ENCODE measurements at places on chromosomes 6 and 20.
A peak's percentile ranks its signal among the peaks of the same experiment; 100 is the strongest.

DNA sequence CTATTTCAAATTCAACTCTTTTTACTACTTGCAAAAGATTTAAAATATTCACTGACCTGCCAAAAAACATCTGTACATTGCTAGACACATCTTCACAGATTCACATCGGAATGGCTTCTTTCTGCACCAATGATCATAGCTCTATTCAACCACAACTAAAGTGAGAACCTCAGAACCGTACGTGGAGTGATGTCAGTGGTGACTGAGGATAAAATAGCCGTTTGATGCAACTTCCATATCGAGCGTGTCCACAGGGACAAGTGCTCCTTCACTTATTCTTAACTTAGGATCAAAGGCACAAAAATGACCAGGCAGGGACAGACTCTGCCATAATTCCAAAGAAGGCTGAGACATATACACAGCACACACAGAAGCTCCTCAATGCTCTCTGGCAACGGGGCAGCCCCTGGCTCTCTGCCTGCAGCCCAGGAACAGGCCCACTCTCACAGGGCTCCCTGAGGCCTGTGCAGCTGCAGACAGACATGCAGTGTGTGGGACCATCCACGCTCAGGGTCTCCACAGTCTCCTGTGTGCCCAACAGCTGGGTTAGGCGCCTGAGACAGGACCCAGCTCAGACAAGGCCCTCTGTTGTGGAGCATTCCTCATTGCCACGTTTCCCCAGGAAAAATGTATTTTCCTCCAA, 22.8 kb downstream of the FYN start:
- peaks cover 22% of the 10 kb centered on the region for H3K36me3 ChIP-seq
- peak overlapping the region; percentile 43 for H3K4me3 ChIP-seq
- peak overlapping the region; percentile 47 for H3K27ac ChIP-seq
- peaks cover 34% of the 10 kb centered on the region for H3K4me1 ChIP-seq
- DNase-seq, result no peak
- H3K27me3 ChIP-seq, result no peaks in the 10 kb centered on the region

- peak within 1 kb of the TSS; percentile 97 for H3K27ac ChIP-seq
- H3K27me3 ChIP-seq, result no peaks in the 10 kb centered on the region
- peaks cover 21% of the 10 kb centered on the region for H3K36me3 ChIP-seq
- DNase-seq, result no peak
These were observed at the start of gene HLA-DOB for GRCh38 chr6:32816746-32817204. HLA-DOB (minus strand) TSS chr6:32817002; CDS start chr6:32816951, 51 bp downstream.

GRCh38 chr6:20479060-20479459, 55.2 kb upstream of the CDKAL1 start:
- peaks cover 27% of the 10 kb centered on the region for H3K36me3 ChIP-seq
- no peak overlapping the region for H3K27ac ChIP-seq
- H3K27me3 ChIP-seq, result no peaks in the 10 kb centered on the region
- DNase-seq, result no peak
- no peak overlapping the region for H3K4me3 ChIP-seq

GRCh38 chr6:127117979-127118297, 533 bp upstream of the RSPO3 start:
- peaks cover 51% of the 10 kb centered on the region for H3K27me3 ChIP-seq
- H3K4me1 ChIP-seq, result peaks cover 43% of the 10 kb centered on the region
- DNase-seq, result no peak
- H3K27ac ChIP-seq, result no peak overlapping the region
- H3K36me3 ChIP-seq, result peaks cover 2% of the 10 kb centered on the region
- H3K4me3 ChIP-seq, result peak overlapping the region; percentile 76

- peaks cover 5% of the 10 kb centered on the region for H3K27me3 ChIP-seq
- DNase-seq, result no peak
- no peaks in the 10 kb centered on the region for H3K36me3 ChIP-seq
- H3K4me3 ChIP-seq, result no peak overlapping the region
These were observed 41.1 kb downstream of the HS3ST5 start for GRCh38 chr6:114301596-114302219.

DNA sequence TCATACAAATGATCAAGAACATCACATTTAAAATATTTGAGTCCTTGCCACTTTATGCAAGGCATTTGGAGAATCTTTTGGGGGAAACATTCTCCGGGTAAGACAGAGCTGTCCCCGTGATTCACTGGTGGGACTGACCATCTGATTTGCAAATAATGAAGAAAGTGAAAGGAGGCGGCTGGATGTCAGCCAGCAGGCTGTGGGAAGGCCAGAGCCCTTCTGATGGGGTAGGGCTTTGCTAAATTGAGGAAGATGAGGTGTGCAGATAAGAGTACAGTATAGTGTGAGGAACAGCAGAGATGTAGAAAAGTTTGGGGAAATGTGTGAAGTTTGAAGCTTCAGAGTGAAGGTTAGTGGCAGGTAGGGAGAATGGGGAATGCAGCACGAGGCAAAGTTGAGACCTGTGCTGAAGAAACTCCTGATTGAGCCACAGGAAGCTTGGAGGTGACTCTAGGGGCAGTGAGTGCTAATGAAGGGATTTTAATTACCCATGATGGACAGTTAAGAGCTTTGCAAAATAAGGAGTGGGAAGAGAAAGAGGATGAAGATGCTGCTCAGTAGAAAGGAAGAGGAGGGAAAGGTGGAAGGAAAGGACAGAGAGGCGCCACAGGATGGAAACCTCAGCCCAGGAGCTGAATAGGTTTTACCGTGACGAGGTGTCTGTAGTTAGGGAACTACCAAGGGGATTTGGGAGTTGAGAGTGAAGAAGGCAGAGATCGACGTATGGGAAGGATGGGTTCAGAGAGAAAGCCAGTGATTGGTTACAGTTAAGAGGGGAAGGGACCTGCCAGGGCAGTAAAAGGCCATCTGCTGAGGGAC, 68.7 kb downstream of the SNX9 start:
- H3K4me3 ChIP-seq, result no peak overlapping the region
- H3K36me3 ChIP-seq, result peaks cover 58% of the 10 kb centered on the region
- H3K27me3 ChIP-seq, result no peaks in the 10 kb centered on the region
- no peak for DNase-seq

DNA sequence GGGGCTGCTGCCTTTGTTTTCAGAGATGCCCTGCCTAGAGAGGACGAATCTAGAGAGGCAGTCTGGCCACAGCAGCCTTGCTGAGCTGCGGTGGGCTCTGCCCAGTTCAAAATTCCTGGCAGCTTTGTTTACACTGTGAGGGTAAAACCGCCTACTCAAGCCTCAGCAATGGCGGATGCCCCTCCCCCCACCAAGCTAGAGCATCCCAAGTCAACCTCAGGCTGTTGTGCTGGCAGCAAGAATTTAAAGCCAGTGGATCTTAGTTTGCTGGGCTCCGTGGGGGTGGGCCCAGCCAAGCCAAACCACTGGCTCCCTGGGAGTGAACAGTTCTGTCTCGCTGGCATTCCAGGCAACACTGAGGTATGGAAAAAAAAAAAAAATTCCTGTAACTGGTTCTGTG, 970.9 kb downstream of the TBC1D32 start:
- peaks cover 12% of the 10 kb centered on the region for H3K27me3 ChIP-seq
- no peaks in the 10 kb centered on the region for H3K4me1 ChIP-seq
- H3K4me3 ChIP-seq, result no peak overlapping the region

GRCh38 chr6:90691823-90692222, 105.0 kb upstream of the MAP3K7 start:
- no peak for DNase-seq
- no peaks in the 10 kb centered on the region for H3K4me1 ChIP-seq
- H3K27ac ChIP-seq, result no peak overlapping the region
- H3K4me3 ChIP-seq, result no peak overlapping the region
- H3K27me3 ChIP-seq, result peaks cover 17% of the 10 kb centered on the region
- H3K36me3 ChIP-seq, result no peaks in the 10 kb centered on the region

GRCh38 chr6:146289816-146290588, 253.6 kb upstream of the RAB32 start:
- H3K27ac ChIP-seq, result no peak overlapping the region
- no peak for DNase-seq
- no peaks in the 10 kb centered on the region for H3K27me3 ChIP-seq
- H3K4me3 ChIP-seq, result no peak overlapping the region

GRCh38 chr6:116922853-116923548, 46.0 kb downstream of the RFX6 start:
- H3K27me3 ChIP-seq, result no peaks in the 10 kb centered on the region
- DNase-seq, result no peak
- no peaks in the 10 kb centered on the region for H3K4me1 ChIP-seq
- H3K27ac ChIP-seq, result no peak overlapping the region
- H3K36me3 ChIP-seq, result no peaks in the 10 kb centered on the region

DNA sequence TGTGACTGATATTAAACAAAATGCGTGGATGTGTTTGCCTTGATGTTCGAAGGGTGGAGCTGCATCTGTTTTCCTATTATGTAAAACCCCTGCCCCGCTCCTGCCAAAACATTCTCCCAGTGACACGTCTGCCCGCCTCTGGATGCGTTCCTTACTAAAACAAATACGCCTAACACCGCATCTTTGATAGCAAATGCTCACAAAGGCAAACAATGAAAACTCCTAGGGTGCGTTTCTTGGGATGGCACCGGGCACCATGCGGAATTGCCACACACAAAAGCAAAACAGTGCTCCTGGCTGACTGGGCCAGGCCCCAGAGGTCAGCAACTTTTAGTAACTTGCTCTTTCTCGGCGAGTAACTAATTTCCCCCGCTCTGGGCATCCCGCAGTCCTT, 9.0 kb upstream of the FOXC1 start:
- peaks cover 12% of the 10 kb centered on the region for H3K4me1 ChIP-seq
- no peak overlapping the region for H3K27ac ChIP-seq
- H3K27me3 ChIP-seq, result peaks cover 90% of the 10 kb centered on the region
- no peak for DNase-seq
- H3K4me3 ChIP-seq, result no peak overlapping the region

GRCh38 chr20:37327748-37328147, 18.2 kb upstream of the SRC start:
- H3K4me3 ChIP-seq, result no peak overlapping the region
- H3K36me3 ChIP-seq, result peaks cover 7% of the 10 kb centered on the region
- H3K27me3 ChIP-seq, result no peaks in the 10 kb centered on the region
- peaks cover 11% of the 10 kb centered on the region for H3K4me1 ChIP-seq
- no peak for DNase-seq

- peaks cover 54% of the 10 kb centered on the region for H3K27me3 ChIP-seq
- DNase-seq, result peak; percentile 37
- peaks cover 27% of the 10 kb centered on the region for H3K36me3 ChIP-seq
- peak overlapping the region; percentile 93 for H3K4me3 ChIP-seq
- H3K27ac ChIP-seq, result peak overlapping the region; percentile 90
These were observed 34.5 kb downstream of the HLA-A start for GRCh38 chr6:29976588-29977424.

DNA sequence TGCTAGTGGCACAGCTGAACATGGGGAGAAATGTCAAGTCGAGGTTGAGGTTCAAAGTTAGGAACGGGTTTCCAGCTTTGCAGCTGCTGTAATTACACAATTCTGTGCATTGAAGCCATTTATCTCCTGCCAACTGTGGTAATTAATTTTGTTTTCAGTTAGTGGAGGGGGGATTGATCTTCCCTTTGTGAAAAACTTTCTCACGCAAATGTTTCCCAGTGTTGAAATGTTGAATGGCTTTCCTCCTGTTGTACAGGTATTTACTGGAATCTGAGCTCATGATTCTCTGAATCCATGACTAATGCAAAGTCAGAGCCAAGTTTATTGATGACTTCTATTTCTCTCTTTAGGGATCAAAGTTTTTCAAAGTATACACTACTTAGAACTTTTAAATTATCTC, 198.4 kb upstream of the SLC35B3 start:
- no peaks in the 10 kb centered on the region for H3K4me1 ChIP-seq
- DNase-seq, result no peak
- no peaks in the 10 kb centered on the region for H3K27me3 ChIP-seq
- no peak overlapping the region for H3K27ac ChIP-seq
- no peaks in the 10 kb centered on the region for H3K36me3 ChIP-seq

GRCh38 chr6:164095056-164095455, 680.5 kb downstream of the QKI start:
- no peak for DNase-seq
- no peaks in the 10 kb centered on the region for H3K4me1 ChIP-seq
- H3K27me3 ChIP-seq, result no peaks in the 10 kb centered on the region
- no peak overlapping the region for H3K4me3 ChIP-seq

DNA sequence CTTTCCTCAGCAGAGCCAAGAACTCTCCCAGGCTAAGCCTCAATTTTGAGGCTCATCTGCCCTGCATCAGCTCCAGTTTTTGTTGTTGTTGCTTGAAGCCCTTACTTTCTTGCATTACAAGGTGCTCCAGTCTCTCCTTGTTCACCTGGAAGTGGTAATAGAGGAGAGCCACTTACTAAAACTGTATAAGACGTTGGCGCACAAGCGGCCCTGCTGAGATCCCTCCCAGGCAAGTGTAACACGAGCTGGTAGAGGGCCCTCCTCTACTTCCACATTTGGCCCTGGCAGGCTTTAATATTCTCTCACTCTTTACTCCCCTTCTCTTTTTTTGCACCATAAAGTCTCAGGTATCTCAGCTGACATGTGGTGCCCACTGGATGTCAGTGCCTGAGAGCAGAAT, 19.5 kb downstream of the GCM2 start:
- H3K4me1 ChIP-seq, result no peaks in the 10 kb centered on the region
- H3K4me3 ChIP-seq, result no peak overlapping the region
- DNase-seq, result no peak
- H3K27ac ChIP-seq, result no peak overlapping the region
- no peaks in the 10 kb centered on the region for H3K36me3 ChIP-seq

DNA sequence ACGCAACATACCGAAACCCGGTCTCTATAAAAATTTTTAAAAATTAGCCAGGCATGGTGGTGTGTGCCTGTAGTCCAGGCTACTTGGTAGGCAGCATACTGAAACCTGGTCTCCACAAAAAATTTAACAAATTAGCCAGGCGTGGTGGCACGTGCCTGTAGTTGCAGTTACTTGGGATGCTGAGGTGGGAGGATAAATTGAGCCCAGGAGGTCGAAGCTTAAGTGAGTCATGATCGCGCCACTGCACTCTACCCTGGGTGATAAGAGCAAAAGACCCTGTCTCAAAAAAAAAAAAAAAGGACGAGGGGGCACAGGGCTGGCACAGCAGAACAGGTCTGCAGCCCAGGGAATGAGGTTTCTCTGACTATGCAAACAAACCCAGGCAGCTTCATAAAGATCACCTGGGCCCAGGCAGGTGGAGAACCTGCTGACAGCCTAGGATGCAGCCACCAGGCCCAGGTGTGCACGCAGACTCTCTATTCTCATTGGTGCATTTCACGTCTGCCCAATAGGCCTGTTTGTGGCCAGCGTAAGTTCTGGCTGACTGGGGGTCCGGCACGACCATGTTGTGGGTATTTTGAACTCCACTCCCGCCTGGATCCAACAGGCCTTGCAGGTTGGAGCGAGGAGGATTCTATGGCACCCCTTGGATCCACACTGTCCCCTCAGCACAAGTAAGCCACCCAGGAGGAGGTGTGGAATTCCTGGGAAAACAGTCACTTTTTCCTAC, 204.5 kb downstream of the PREX1 start:
- H3K4me1 ChIP-seq, result peaks cover 12% of the 10 kb centered on the region
- peaks cover 6% of the 10 kb centered on the region for H3K27me3 ChIP-seq
- no peak overlapping the region for H3K4me3 ChIP-seq
- DNase-seq, result no peak
- H3K36me3 ChIP-seq, result peaks cover 31% of the 10 kb centered on the region
- no peak overlapping the region for H3K27ac ChIP-seq

GRCh38 chr6:9761220-9761619, 653.7 kb downstream of the TFAP2A start:
- no peak overlapping the region for H3K4me3 ChIP-seq
- no peaks in the 10 kb centered on the region for H3K4me1 ChIP-seq
- no peak for DNase-seq
- no peak overlapping the region for H3K27ac ChIP-seq

- no peak overlapping the region for H3K4me3 ChIP-seq
- no peak overlapping the region for H3K27ac ChIP-seq
- H3K36me3 ChIP-seq, result no peaks in the 10 kb centered on the region
- DNase-seq, result no peak
- no peaks in the 10 kb centered on the region for H3K4me1 ChIP-seq
- H3K27me3 ChIP-seq, result peaks cover 29% of the 10 kb centered on the region
These were observed 265.9 kb upstream of the QKI start for GRCh38 chr6:163148451-163149278.
